ENCODE measurements at places on chromosomes 1 and 21. TPM values are rescaled to one million over a fixed set of nuclear protein-coding genes. Genes with fewer than 3 reads are reported as not detected.

F11R gene
- total RNA-seq, result 29.8 TPM

CELA3A gene
- total RNA-seq, result 9.0 TPM

LMNA gene
- 188 TPM for total RNA-seq

B3GALT2 gene
- total RNA-seq, result not detected

C1orf210 gene
- not detected for total RNA-seq

ITGB2 gene
- 172 TPM for total RNA-seq

GRCh38 chr21:45067462-45068285 is 6.7 kb upstream of the ADARB1 start:
- no peaks in the 10 kb centered on the region for H3K36me3 ChIP-seq
- no peaks in the 10 kb centered on the region for H3K4me1 ChIP-seq
- no peaks in the 10 kb centered on the region for H3K27me3 ChIP-seq
- DNase-seq, result no peak

- no peak overlapping the region for H3K4me3 ChIP-seq
- H3K27me3 ChIP-seq, result no peaks in the 10 kb centered on the region
These were observed 27.1 kb upstream of the HAO2 start for GRCh38 chr1:119341372-119341947.

DNA sequence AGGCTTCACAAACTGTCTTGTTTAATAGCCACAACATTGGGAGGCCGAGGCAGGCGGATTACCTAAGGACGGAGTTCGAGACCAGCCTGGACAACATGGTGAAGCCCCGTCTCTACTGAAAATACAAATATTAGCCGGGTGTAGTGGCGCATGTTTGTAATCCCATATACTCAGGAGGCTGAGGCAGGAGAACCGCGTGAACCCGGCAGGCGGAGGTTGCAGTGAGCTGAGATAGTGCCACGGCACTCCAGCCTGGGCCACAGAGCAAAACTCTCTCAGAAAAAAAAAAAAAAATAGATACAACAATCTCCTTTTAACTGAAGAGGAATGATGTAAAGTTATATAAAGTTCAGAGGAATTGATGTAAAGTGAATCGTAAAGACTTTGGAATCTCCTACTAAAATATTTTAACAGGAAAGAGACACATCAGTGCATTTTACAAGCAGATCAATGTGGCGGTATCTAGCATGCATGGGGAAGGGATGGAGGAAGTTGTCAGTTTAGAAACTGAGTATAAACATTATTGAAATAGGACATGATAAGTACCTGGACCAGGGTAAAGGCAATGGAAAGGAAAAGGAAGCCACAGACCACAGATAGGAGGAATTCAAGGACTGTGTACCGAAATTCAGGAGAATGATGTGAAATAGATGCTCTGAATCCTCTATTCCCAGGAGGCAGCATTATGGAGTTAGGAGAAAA is 41.5 kb downstream of the PTPRC start:
- no peaks in the 10 kb centered on the region for H3K27me3 ChIP-seq
- H3K27ac ChIP-seq, result peak overlapping the region; percentile 79
- H3K36me3 ChIP-seq, result peaks cover 3% of the 10 kb centered on the region
- peaks cover 73% of the 10 kb centered on the region for H3K4me1 ChIP-seq

GRCh38 chr1:155827450-155827849 is 29.6 kb downstream of the GON4L start:
- H3K4me3 ChIP-seq, result no peak overlapping the region
- H3K27me3 ChIP-seq, result no peaks in the 10 kb centered on the region
- no peak for DNase-seq
- H3K27ac ChIP-seq, result no peak overlapping the region

GRCh38 chr1:160018900-160019299 is 12.9 kb downstream of the PIGM start:
- no peak for DNase-seq
- no peaks in the 10 kb centered on the region for H3K27me3 ChIP-seq
- no peak overlapping the region for H3K27ac ChIP-seq

GRCh38 chr1:53430261-53430660 is 28.9 kb upstream of the DMRTB1 start:
- H3K27me3 ChIP-seq, result peaks cover 1% of the 10 kb centered on the region
- no peak overlapping the region for H3K4me3 ChIP-seq
- no peak for DNase-seq
- no peaks in the 10 kb centered on the region for H3K36me3 ChIP-seq

DNA sequence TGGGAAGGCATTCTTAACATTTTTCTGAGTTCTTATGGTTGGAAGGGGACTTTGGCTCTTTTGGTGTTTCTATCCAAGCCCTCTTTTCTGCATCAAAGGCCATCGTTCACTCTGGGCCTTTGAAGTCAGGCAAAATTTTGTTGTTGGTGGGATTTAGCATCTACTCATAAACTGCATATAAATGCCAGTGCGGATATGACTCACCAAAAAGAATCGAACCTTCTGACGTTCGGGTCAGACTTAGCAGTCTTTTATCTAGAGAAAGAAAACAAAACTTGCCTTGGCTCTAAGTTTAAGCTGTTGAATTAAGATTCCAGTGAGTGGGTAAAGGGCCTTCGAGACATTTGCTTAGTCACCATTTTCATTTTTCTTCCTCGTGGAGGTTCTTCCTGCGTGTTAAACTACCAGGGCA is 51.4 kb downstream of the EVA1C start:
- DNase-seq, result no peak
- no peak overlapping the region for H3K27ac ChIP-seq
- H3K4me3 ChIP-seq, result no peak overlapping the region
- no peaks in the 10 kb centered on the region for H3K36me3 ChIP-seq

DNA sequence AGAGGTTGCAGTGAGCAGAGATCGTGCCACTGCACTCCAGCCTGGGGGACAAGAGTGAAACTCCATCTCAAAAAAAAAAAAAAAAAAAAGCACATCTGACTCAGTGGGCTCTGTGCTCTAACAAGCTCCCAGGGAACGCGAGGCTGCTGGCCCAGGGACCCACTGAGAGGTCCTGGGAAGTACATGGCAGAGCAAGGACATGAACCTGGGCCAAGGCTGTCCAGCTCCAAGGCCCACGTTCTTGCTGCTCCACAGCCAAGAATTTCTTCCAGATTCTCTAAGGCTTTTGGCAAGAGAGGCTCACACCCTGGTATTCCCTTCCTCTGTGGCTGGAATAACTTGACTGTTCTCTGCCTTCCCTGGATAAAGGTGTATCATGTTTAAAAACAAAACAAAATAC is 15.4 kb upstream of the AGTRAP start:
- no peak overlapping the region for H3K4me3 ChIP-seq
- H3K36me3 ChIP-seq, result no peaks in the 10 kb centered on the region
- no peak for DNase-seq
- H3K27me3 ChIP-seq, result no peaks in the 10 kb centered on the region
- H3K27ac ChIP-seq, result no peak overlapping the region

GRCh38 chr1:35717911-35718476 is 690 bp downstream of the C1orf216 start:
- no peak for DNase-seq
- peak overlapping the region; percentile 84 for H3K4me3 ChIP-seq
- no peaks in the 10 kb centered on the region for H3K36me3 ChIP-seq
- H3K27ac ChIP-seq, result peak overlapping the region; percentile 81

DNA sequence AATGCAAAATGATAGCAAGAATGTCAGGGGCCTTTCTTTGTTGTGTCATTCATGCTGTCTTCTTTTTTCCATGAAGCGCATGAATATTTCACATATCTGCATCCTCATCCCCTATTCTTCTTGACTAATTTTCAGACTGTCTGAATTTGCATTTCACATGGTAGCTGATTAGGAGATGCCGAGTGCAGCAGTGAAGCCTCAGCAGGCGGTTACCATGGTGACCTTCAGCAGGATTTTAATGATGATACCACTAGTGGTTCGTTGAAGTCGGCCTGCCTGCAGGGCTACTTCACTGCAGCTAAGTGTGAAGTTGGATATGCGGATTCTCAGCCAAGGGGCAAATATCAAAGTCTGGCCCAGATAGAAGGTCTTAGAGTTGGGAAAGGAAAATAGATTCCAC is 141.8 kb downstream of the NEK7 start:
- no peaks in the 10 kb centered on the region for H3K36me3 ChIP-seq
- no peak overlapping the region for H3K27ac ChIP-seq
- DNase-seq, result no peak
- no peaks in the 10 kb centered on the region for H3K27me3 ChIP-seq
- H3K4me1 ChIP-seq, result no peaks in the 10 kb centered on the region

DNA sequence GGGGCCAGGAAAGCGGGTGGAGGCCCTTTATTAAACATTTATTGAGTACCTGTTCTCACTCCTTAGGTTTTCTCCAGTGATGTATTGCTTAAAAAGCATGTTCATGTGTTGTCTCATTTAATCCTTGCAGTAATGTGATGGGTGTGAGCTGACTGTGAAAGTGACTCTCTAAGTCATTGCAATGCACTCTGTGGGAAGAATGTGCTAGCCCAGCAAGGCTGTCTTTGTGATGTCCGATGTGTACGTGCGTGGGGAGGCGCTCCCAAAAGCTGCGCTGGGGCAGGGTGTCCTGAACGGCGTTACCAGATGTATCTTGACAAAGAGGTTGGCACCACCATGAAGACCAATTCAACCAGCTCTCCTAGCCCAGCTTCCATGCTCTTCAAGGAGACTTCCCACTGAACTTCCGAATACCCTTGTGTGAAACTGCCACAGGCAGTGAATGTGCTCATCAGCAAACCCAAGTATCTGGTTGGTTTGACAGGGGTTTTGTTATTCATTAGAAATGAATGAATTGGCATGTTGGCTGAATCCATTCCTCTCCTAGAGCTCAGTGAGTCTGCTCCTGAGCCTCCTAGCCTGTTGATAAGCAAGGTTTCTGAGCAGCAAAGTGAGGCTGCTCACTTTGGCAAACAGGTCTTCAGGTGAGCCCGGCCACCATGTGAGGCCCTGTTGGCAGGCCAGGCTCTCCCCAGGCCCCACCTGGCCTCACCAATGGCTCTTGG is 28.0 kb downstream of the NUAK2 start:
- no peaks in the 10 kb centered on the region for H3K27me3 ChIP-seq
- H3K4me1 ChIP-seq, result peaks cover 11% of the 10 kb centered on the region
- no peak for DNase-seq

GRCh38 chr1:17831597-17831996 is 76.5 kb downstream of the ACTL8 start:
- DNase-seq, result no peak
- H3K4me3 ChIP-seq, result no peak overlapping the region
- H3K27me3 ChIP-seq, result no peaks in the 10 kb centered on the region
- no peaks in the 10 kb centered on the region for H3K36me3 ChIP-seq
- H3K27ac ChIP-seq, result no peak overlapping the region

GRCh38 chr1:119631433-119632102 is 16.5 kb downstream of the ZNF697 start:
- H3K4me3 ChIP-seq, result no peak overlapping the region
- no peak overlapping the region for H3K27ac ChIP-seq
- no peaks in the 10 kb centered on the region for H3K27me3 ChIP-seq
- peaks cover 18% of the 10 kb centered on the region for H3K4me1 ChIP-seq
- no peak for DNase-seq

- H3K27me3 ChIP-seq, result no peaks in the 10 kb centered on the region
- peak overlapping the region; percentile 97 for H3K4me3 ChIP-seq
- peaks cover 7% of the 10 kb centered on the region for H3K36me3 ChIP-seq
These were observed 1.2 kb downstream of the MCM3AP start for GRCh38 chr21:46284077-46284644.

DNA sequence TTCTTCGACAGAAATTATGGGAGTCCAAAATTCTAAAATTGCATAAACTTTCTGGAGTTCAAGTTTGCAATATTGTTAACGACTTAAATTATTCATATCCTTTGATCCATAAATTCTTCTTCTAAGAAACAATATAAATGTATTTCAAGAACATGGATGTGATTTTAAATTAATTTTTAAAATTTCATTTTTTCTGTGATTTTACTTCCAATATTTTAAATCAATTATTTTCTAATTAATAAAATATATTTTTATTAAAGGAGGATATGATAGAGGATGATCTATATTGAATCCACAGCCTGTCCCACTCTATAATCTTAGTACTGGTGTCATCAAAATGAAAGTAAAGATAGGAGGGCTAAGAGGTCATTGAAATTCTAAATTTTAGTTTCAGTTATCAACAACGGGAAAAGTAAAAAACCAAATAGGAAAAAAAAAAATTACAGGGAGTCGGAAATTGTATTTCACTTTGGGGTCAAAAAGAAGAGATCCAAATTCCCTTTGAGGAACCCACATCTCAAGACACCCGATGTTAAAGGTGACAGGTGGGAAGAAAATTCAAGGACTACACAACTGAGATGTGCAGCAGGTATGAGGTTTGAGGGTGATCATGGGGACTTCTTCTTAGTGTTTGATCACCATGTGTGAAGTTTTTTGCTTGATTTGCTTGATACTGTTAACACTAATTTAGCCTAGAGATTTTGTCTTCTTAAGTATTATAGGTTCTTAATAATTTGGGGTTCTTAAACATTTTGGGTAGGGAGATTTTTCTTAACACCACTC is 154.8 kb upstream of the RGS18 start:
- H3K36me3 ChIP-seq, result no peaks in the 10 kb centered on the region
- DNase-seq, result no peak
- H3K4me3 ChIP-seq, result no peak overlapping the region
- H3K4me1 ChIP-seq, result no peaks in the 10 kb centered on the region
- no peak overlapping the region for H3K27ac ChIP-seq
- H3K27me3 ChIP-seq, result no peaks in the 10 kb centered on the region

DNA sequence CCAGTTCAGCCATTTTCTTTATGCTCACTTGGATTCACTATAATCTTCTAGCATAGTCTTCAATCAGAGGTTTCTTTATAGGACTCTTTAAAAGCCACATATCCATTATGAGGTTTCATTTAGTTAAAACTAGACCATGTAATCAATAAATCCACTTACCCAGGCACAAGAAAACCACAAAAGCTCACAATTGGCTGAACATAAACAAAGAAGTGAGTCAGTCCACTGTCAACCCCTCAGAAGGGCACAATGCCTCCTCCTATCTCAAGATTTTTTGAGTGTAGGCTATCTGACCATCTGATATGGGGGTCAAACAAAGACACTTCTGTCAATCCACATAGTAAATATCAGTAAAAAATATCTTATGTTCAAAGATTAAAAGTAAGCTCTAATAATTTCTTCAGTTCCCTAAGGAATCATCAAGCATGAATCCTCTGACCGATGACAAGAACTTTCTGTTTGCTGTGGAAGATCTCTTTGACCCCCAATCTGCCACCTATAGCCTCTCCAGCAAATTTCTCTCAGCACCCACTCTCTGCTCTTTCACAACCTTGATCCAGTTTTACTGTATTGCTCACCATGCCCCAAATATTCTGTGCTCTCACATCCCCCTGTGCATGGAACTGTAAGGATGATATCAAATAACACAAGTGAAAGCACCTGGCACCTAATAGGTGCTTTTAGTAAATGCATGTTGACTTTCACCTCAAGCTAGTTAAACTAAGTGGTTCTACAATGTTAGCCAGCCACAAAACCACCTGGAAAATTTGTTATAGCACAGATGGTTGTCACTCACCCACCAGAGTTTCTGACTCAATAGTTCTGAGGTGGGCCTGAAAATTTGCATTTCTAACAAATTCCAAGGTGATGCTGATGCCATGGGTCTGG is 16.7 kb downstream of the RAB3B start:
- H3K27ac ChIP-seq, result peak overlapping the region; percentile 46
- H3K4me1 ChIP-seq, result peaks cover 23% of the 10 kb centered on the region
- no peaks in the 10 kb centered on the region for H3K27me3 ChIP-seq
- no peak overlapping the region for H3K4me3 ChIP-seq
- no peaks in the 10 kb centered on the region for H3K36me3 ChIP-seq

Data from GM12878 (cell line).